SK-N-MC (cell line): ENCODE measurements at places on chromosomes 12 and 14.

DNA sequence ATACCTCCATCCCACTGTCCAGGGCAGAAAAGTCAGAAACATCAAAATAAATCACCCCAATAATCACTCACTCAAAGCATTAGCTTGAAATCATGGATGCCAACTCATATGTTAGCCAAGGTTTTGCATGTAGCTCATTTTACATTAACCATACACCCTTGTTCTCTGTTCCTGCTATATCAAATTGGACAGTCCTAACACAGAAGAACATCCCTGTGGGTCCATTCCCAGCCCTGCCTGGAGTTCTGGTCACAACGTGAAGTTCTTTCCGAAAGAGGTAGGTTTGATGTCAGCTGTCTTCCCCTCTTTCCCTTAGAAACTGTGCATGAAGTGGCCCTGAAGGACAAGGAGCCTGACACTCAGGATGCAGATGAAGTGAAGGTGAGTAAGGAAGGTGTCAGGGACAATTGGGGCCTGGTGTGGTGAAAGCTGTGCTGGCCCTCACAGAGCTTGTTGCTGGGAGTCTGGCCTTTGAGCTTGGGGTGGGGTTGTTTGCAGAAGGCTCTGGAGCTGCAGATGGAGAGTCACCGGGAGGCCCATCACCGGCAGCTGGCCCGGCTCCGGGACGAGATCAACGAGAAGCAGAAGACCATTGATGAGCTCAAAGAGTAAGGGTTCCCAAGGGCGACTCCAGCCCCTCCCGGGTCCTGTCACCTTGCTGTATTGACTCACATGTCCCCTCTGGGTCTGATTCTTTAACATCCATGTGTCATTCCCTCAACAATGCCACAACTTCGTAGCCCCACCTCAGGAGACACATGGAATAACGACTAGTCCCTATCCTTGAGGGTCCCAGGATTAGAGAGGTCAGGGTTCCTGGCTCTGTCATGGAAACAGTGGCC is 15.0 kb upstream of the PIP4K2C start:
- no peak for DNase-seq

- DNase-seq = no peak
Observed at GRCh38 chr14:89123215-89123614, 293.8 kb downstream of the FOXN3 start.

- no peak for DNase-seq
Observed at GRCh38 chr12:26845057-26845666, 12.2 kb upstream of the ITPR2 start.

GRCh38 chr12:72547573-72547972 is 275.4 kb downstream of the TRHDE start:
- DNase-seq = no peak
